ENCODE measurements at places on chromosomes 3 and 15. TPM values are rescaled to one million over a fixed set of nuclear protein-coding genes. Genes with fewer than 3 reads are reported as not detected.
A peak's percentile ranks its signal among the peaks of the same experiment; 100 is the strongest.

Gene GOLGA8Q
- 0.21 TPM for polyA plus RNA-seq

GRCh38 chr3:54986294-54986693 lies 58.4 kb upstream of the LRTM1 start:
- H3K4me3 ChIP-seq, result no peak overlapping the region
- no peaks in the 10 kb centered on the region for H3K27me3 ChIP-seq
- no peaks in the 10 kb centered on the region for H3K4me1 ChIP-seq
- no peak overlapping the region for H3K27ac ChIP-seq

DNA sequence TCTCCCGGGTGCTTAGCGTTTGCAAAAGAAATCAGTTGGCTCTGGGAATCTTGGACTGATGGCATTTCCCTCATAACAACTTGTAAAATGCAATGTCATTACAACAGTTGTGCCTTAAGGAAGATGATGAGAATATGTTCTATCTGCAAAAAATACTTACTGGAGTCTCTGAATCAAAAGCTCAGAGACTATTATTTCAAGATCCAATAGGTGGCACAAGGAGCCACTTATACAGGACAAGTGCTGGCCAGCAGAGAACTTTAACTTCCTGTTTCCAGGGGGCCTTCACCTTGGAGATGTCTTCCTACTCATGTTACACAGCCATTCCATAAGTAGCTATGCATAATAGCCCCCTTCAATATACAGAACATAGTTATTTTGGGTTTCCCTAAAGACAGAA lies 8.9 kb upstream of the RPS27L start:
- no peak overlapping the region for H3K27ac ChIP-seq
- no peak overlapping the region for H3K4me3 ChIP-seq
- H3K27me3 ChIP-seq, result no peaks in the 10 kb centered on the region
- peak; percentile 32 for DNase-seq
- no peaks in the 10 kb centered on the region for H3K4me1 ChIP-seq
- H3K36me3 ChIP-seq, result no peaks in the 10 kb centered on the region

Gene SERINC4
- polyA plus RNA-seq, result not detected

GRCh38 chr3:153096731-153097131 lies 65.3 kb upstream of the RAP2B start:
- peak; percentile 31 for DNase-seq
- no peaks in the 10 kb centered on the region for H3K36me3 ChIP-seq
- H3K27ac ChIP-seq, result no peak overlapping the region
- no peak overlapping the region for H3K4me3 ChIP-seq
- no peaks in the 10 kb centered on the region for H3K4me1 ChIP-seq

- H3K4me3 ChIP-seq, result no peak overlapping the region
- H3K4me1 ChIP-seq, result no peaks in the 10 kb centered on the region
These were observed 34.1 kb downstream of the ACP3 start for GRCh38 chr3:132351222-132351806.

DNA sequence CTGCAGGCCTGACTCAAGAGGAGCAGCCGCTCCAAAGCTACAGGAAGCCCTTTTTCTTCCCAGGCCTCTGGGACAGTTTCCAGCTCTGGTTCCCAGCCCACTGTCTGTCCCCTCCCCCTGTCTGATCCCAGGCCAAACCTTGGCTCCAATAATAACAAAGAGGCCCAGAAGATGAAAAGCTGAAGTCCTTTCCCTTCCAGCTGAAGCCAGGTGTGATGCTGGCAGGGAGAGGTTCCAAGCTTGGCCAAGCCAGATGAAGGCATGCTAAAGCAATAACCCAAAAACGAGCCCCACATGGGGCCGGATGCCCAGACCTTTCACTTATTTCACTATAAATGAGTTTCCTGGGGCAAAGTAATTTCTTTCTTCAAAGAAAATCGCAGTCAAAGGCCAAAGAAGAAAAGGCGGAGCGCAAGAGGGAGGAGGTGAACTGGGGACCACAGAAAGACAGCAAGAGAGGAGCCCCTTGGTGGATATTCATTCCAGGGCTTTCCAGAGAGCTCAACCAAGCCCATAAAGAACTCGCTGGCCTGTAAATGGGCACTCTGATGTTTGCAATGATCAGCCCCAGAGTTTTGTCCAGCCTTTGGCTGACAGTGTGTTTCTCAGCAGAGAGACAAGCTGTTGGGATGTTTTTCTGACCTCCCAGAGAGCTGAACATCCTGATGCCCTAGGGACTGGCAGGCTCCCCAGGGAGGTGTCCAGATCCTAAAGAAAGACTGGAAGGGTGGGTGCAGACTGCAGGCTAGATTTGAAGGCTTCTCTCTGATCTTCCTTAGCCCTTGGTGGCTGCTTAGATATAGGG lies 157.6 kb downstream of the UACA start:
- DNase-seq, result peak; percentile 22
- H3K27me3 ChIP-seq, result no peaks in the 10 kb centered on the region
- no peak overlapping the region for H3K27ac ChIP-seq
- H3K4me3 ChIP-seq, result no peak overlapping the region
- no peaks in the 10 kb centered on the region for H3K36me3 ChIP-seq

Gene GOLGA8R
- polyA plus RNA-seq, result 0.39 TPM

- H3K36me3 ChIP-seq, result peaks cover 4% of the 10 kb centered on the region
- H3K4me3 ChIP-seq, result peak overlapping the region; percentile 57
- H3K27ac ChIP-seq, result no peak overlapping the region
- no peak for DNase-seq
These were observed 701 bp downstream of the EIF5A2 start for GRCh38 chr3:170907637-170908234.
